Cerebellar nuclear complex (tissue), 1 donor: ENCODE measurements at places on chromosomes 11 and 22.

DNA sequence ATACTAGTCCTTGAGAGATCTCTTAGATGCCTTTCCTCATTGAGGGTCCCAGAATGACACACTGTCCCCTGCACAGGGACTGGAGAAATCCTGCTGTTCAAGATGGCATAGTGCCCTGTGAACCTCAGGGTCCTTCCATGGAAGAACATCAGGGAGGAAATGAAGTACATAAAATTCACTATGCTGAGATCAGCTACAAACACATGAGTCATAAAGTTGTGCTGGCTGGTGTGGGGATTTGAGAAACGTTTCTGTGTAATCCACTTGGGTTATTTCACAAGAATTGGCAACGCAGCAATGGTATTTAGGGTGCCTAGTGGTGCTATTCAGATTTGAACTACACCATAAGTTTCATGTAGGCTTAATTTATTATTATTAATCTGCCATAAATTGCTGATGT is 174.4 kb downstream of the MAML2 start:
- no peak for DNase-seq

DNA sequence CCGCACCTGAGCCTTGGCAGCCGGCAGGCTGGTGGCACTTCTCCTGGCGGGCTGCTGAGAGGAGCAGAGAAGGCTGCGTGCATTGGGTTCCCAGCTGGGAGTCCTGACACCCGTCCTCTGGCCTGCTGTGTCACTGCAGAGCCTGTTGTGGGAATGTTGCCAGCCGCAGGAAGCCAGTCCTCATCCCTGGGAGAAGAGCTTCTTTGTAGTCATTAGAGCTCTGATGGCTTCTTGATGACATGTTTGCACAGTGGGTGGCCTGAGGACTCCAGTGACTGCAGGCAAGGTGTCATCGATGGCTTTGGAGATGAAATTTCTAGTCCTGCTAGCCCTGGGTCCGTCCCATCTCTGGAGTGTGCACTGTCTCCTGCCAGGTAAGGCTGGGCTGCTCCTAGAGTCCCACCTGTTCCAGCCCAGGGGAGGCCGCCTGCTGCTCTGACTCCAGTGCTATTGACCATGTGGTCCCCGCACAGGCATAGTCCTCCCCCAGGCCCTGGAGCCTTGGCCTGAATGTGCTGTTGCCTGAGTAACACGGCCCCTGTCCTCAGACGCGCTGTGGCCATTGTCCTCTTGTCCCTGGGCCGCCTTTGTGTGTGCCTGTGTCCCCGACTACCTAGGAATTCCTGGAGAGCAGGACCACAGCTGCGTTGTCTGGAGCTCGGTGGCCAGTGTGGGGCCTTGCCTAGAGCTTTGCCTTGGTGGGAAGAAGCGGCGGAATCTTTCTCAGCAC is 129.2 kb downstream of the CACNA1I start:
- DNase-seq: no peak

DNA sequence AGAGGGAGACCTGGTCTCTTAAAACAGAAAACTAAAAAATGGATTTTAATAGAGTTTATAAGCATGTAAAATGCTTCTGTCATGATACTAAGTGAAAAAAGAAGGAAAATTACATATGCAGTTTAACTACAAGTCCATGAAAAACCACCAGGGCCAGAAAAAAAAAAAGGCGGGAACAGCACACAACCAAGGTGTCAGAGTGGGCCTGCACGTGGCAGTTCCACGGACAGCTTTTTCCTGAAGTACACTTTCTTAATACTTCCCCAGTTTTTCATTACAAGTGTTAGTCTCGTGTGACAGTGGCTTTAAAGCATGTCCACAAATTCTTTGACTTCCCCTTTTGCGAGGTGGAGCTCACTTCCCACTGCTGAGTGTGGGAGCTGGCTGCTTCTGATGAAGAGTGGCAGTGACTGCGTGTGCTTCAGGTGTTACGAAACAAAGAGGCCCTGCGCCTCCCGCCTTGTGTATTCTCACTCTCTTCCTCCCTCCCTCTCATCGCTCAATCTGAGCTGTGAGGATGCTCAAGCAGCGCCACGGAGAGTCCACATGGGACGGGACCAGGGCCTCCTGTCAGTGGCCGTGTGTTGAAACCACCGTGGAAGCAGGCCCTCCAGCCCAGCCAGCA is 16.4 kb downstream of the PPM1F start:
- no peak for DNase-seq

GRCh38 chr22:49340406-49340805 is 487.3 kb downstream of the BRD1 start:
- DNase-seq: no peak

- no peak for DNase-seq
These were observed 47.3 kb downstream of the GRAMD1B start for GRCh38 chr11:123477205-123477907.

DNA sequence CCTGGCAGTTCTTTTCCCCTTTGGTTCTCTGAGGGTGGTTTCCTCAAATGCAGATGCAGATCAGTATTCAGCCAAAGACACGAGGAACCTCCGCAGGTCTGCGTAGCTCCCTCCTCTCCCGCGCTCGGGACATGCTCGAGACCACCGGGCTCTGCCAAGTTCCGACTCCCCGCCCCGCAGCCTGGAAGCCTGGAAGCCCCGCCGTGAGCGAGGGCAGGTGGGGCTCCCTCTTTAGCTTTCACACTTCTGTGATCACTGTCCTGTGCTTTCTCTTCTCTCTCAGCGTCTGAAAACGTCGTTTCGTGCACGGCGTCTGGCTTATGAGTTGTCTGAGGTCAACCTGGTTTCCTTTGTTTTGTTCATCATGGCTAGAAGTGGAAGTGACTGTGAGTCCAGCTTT is 26.6 kb downstream of the ZBED4 start:
- DNase-seq: no peak

- DNase-seq: no peak
These were observed 12.2 kb upstream of the CYTH4 start for GRCh38 chr22:37269936-37270678.

- DNase-seq: no peak
These were observed 360.5 kb downstream of the BUD13 start for GRCh38 chr11:116412118-116412889.

GRCh38 chr22:24536089-24536488 is 18.8 kb downstream of the GUCD1 start:
- DNase-seq: no peak

DNA sequence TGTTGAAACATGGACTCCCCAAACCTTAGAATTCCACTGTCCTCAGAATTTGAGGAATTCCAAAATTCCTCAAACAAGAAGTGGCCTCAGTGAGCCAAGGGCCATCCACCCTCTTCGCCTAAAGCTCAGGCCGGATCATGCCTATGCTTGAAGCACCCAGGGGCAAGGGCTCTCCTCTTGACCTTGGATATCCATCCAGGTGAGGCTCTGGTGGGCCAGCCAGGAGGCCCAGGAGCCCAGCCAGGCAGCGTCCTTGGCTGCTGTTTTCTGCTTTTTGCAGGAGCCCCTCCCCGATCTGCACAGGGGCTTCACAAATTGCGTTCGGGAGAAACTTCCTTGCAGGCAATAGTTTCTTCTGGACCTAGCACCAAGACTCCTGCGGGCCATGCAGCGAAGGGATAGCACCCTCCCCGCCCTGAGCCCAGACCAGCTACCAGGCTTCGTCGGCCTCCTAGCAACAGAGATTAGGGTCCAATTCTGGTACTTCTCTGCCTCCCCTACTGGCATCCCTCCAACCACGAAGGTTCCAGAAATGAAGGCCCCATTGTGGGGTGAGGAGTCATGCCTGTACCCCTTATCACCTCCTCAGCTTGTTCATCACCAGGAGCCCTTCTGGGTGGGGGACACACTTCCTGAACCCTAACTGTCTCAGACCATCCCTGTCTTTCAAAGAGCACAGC is 2.0 kb downstream of the PHLDA2 start:
- DNase-seq: no peak

DNA sequence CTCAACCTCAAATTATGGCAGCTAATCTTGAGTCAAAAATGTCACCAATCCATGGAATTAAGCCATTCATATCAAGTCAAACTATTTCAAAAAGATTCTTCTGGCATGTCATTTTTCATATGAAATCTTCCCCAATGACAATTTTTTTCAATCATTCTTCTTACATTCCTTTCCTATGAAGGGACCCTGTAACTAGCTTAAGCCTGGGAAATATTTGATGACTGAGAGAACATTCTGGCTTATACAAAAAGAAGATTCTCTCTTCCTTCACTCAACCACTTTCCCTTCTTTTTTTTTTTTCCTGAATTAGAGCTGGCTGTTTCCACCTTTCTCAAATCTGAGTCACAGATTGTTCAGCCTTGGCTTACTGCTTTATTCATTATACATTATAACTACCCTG is 903.7 kb downstream of the FAM181B start:
- no peak for DNase-seq

DNA sequence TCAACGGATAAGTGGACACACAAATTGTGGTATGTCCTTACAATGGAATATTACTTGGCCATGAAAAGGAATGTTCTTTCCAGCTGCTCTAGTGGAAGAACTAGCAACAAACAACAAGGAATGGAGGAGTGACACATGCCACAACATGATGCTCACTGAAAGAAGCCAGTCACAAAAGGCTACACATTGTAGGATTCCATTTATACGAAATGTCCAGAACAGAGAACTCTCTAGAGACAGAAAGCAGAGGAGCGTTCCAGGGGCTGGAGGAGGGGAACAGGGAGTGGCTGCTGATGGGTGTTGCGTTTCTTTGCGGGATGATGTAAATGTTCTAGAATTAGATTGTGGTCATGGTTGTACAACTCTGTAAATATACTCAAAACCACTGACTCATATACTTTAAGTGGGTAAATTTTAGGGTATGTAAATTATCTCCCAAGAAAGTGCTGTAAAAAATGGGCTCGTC is 32.4 kb upstream of the PDGFB start:
- no peak for DNase-seq

GRCh38 chr11:114607753-114608459 is 12.3 kb upstream of the NXPE4 start:
- no peak for DNase-seq

DNA sequence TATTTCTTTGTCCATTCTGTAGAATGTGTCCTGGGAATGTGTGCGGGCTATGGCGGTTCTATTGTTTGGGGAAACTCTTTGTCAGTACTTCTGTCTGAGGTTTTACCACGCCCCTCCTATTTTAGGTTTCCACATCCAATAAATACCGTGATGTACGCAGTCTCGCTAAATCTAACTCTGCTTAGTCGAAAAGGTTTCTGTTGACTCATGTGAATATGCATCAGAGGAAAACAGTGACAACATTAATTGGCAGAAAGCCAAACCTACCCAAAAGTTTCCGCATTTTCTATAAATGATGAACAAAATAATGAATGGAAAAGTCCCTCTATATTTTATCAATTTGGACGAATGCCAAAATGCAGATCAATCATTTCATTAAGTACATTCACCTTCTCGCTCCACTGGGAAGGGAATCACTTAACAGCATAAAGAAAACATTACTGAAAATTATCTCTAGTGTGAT is 143.4 kb downstream of the MAML2 start:
- no peak for DNase-seq

DNA sequence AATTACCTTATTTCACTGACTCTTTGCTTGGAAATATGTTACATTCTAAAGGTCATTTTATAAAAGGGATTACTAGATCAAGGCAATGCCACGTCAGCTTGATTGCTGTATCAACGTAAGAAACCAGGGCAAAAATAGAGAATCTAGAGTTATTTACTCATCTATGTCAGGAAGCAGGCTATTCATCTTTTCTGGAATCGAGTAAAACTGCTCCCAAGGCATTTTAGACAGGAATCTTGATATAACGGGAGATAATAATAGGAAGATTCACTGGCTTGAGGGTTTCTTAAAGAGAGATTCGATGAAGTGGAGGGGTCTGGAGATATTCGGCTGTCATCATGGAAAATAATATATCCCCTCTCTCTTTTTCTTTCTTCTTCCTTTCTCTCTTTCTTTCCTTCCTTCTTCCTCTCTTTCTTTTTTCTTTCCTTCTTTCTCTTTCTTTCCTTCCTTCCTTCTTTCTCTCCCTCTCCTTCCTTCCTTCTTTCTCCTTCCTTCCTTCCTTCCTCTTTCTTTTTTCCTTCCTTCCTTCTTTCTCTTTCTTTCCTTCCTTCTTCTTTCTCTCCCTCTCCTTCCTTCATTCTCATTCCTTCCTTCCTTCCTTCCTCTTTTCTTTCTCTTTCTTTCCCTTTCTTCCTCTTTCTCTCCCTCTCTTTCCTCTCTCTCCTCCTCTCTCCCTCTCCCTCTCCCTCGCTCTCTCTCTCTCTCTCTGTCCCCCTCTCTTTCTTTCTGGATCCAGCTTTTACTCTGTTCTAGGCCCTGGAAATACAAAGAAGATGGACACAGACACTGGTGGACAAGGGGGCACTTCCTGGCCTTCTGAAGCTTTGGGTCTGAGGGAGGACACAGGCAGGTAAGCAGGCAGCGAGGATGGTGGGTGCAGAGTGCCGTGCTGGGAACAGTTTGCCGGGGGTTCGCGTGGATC is 18.1 kb upstream of the RASD2 start:
- no peak for DNase-seq

- DNase-seq: no peak
These were observed 9.1 kb upstream of the MAPK8IP1 start for GRCh38 chr11:45876401-45876800.

DNA sequence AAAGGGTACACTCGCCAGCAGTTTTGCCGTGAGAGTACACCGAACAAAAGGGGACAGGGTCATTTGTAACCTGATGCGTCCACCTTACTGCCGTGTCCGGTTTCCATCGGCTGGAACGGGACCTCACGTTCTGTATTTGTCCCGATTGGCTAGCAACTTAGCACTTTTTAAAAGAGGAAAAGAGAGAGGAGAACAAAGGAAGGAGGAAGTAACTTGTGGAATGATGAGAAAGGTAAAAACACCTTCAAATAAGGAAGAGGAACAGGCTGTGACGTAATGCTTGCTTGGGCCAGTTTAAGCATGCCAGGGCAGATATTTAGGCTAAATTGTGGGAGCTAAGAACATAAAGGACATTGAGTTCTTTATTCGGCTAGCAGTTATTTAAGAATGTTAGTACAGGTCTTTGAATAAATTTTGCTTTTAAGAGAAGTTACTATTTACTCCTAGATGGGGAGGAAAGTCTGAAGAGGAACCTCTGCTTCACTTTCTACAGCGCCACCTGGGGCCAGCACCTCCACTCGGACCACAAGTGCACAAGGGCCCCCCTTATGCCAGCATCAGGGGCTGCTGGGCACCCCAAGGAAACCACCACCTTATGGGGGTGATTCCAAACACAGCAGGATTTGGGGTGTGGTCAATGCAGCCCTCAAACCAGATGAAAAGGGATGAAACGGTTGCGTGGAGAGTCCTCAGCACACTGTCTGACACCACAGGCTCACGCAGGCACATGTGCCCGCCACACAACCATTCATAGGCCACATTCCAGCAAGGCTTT is 5.8 kb downstream of the ARSA start:
- DNase-seq: no peak

DNA sequence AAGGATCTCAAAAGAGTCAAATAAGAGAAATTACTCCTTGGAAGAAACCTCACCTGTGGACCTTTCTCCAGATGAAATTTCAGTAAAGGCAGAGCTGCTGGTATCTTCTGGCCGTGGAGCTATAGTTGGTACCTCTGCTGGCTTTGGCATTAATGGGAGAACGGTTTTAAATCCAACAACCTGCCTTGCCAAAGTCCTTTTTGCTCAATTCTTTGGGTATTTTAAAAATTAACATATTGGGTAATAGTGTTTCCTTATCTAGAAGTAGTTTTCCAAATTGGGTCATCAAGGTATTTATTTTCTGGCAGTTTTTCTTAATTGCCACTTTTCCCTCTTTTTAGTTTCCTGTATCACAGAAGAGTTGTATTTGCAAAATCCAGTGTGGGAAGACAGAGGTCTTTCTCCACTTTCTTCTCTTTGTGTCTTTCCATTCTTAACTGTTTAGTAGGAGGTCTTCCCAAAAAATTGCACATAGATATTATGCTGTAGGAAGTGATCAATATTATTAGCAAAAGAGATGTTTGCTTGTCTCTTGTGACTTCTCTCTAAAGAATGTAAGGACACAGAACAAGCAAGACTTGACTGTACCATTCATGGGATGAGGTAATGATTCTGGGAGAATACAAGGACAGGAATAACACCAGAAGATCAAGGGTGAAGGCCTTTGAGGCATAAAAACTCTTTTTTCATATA is at the start of gene SAA4:
Gene SAA4 (minus strand): TSS at position 139 of the 693 bp plus-strand sequence. CDS start 876 bp downstream, outside the sequence.
- no peak for DNase-seq
